AML-193 (cell line): ENCODE measurements at places on chromosomes 2 and 18.

DNA sequence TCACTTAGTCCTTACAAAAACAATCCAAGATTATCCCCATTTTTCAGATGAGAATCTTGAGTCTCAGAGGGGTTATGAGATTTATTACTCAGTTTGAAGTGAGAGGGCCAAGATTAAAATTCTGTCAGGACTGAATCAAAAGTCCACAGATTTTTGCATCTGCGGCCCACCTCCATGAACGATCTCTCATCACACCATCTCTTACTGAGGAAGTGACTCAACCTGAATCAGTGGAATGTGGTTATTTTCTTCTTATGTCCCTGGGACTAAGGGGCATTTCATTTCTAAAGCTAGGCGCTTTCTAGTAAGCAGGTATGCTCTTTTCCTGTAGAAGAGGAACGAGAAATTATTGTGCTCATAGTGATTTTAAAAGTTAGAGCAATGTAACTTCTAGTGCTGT lies 360.3 kb upstream of the SPHKAP start:
- no peak for DNase-seq

- no peak for DNase-seq
These were observed 154.7 kb upstream of the CNTNAP5 start for GRCh38 chr2:123870206-123870880.

- DNase-seq = no peak
These were observed 62.2 kb downstream of the PPP4R1 start for GRCh38 chr18:9552191-9552590.

GRCh38 chr2:98669675-98670074 lies 61.3 kb downstream of the MGAT4A start:
- no peak for DNase-seq

GRCh38 chr2:84894758-84895520 lies 10.5 kb upstream of the TMSB10 start:
- no peak for DNase-seq

GRCh38 chr2:98824256-98825019 lies 93.5 kb upstream of the MGAT4A start:
- peak; percentile 88 for DNase-seq

DNA sequence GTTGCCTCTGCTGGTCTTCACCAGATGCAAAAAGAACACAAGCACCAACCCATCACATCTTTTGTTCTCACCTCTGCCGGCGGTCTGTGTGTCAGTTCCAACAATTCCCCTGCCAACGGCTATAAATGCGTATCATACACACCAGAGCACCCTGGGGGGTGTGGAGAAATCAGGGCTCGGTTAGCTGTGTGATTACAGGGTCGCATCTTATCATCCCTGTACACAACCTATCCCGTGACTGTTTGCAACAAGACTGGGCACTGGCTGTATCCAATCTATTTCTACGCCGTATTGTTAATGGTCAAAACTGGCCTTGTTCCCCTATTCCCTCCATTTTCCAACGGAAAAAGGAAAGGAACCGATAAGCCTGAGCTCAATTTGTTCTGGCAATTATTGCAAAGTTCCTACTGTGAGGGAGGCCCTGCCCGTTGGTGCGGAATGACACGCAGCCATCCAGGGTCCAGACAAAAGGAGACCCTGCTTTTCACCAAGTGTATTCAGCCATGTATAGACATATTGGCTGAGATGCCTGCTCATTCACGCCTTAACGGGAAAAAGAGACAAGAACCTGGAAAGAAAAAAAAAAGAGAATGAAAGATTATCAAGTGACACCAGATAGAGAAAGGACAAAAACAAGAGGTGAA lies 136.9 kb downstream of the CDH20 start:
- DNase-seq = no peak

- no peak for DNase-seq
These were observed 236.9 kb downstream of the LDLRAD4 start for GRCh38 chr18:13455471-13455870.

DNA sequence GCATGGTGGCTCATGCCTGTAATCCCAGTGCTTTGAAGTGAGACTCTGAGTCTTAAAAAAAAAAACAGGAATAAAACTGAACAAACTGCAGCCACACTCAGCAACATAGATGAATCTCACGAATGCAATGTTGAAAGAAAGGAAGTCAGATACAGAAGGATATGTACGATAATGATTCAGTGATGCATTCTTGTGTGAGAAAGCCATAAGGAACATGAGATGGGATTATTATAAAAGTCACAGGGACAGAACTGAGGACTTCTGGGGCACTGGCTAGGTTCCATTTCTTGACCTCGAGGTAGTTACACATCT lies 56.9 kb upstream of the SMAD2 start:
- peak; percentile 22 for DNase-seq

DNA sequence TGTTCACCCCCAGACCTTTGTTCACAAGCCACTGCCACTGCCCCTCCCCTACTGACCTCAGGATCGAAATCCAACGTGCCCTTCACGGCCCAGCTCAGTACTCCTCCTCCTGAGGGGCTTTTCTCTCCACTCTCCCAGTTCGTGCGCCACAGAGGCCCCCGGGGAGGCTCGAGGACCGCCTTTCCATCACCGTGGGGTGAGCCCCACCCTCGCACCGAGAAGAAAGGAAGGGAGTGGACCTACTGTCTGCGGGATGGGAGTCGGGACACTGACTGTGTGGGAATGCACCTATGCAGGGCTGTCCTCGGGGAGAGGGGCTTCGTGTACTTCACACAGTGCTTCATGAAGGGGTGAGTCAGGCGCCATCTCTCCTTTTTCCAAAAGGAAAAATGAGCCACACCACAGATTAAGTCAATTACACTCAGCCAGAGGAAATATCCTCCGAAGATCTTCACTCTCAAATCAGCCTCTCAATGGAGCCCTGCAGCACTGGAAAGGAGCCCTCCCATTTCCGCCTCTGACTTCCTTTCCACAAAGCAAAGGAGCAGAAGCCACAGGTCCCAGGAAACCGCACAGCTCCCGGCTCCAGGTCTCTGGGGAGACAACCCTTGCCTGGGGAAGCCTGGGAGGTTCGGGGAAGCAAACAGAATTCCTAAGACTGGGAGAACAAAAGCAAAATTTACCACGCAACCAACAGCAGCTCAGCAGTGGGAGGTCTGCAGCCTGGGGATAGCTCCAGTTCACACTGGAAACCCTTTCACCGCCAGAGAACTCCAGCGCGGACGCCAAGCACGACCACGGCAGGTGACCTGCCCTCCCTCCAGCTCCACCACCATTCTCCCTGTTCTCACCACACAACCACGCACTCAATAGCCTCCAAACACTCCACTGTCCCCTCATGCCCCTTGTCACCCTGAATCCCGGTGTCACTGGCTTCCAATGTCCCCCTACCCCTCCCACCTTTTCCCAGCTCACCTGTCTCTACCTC lies 21.6 kb downstream of the ADCY3 start:
- DNase-seq = no peak

GRCh38 chr18:10688766-10689165 lies 162.9 kb downstream of the NAPG start:
- DNase-seq = no peak

- DNase-seq = no peak
These were observed 152.9 kb upstream of the PGAP1 start for GRCh38 chr2:197079414-197079813.

- DNase-seq = peak; percentile 51
These were observed 11.8 kb downstream of the MAPRE3 start for GRCh38 chr2:26982102-26982742.

GRCh38 chr18:41695441-41695840 lies 259.6 kb upstream of the PIK3C3 start:
- peak; percentile 6 for DNase-seq

GRCh38 chr2:117068371-117068770 lies 746.1 kb upstream of the DDX18 start:
- DNase-seq = no peak

GRCh38 chr2:209592106-209592505 lies 168.3 kb downstream of the MAP2 start:
- no peak for DNase-seq

DNA sequence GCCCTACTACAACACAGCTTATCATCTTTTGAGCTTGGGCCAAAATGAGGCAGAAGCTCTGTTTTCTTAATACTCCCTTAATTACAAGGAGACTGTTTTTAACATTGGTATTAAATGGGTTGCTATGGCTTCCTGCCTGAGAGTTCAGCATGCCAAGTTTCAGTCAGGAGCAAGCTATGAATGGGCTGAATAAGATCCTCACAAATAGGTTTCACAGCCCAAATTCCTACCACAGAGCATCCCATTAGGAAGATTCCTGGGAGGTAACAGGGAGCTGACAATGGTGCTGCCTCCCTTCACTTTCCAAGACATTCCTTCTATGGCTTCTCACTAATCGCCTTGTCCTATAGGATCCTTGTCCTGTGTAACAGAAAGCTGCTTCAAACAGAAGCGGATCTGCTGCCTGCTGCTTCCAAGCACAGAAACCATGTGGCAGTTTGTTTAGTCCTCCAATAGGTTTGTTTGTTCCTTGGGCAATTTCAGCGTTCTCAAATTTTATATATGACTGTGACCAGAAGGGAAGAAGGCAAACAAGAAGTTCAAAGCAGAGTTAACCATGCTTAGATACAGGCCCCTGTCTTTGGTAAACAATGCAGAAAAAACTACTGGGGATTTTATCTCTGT lies 70.9 kb downstream of the NCKAP5 start:
- DNase-seq = no peak

- DNase-seq = no peak
These were observed 410.2 kb upstream of the CHST9 start for GRCh38 chr18:27595113-27595838.

DNA sequence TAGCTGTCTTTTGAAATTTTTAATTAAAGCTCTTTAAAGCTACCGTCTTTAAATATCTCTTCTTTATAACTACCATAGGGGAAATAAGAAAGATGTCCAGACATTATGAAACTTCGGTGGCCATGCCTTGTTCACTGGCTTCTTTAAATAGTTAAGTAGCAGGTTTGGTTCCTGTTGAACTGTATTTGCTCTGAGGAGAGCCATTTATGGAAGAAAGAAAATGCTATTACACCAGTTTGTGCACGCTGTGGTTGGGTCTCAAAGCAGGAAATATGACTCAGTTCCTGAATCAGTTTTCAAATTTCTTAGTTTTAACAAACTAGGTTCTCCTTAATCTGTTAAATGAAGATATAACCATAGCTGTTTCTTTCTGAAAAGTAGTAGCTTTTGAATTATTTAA lies 12.2 kb downstream of the ARPC2 start:
- DNase-seq = peak; percentile 91

- no peak for DNase-seq
These were observed 73.7 kb upstream of the TPO start for GRCh38 chr2:1339388-1340140.

DNA sequence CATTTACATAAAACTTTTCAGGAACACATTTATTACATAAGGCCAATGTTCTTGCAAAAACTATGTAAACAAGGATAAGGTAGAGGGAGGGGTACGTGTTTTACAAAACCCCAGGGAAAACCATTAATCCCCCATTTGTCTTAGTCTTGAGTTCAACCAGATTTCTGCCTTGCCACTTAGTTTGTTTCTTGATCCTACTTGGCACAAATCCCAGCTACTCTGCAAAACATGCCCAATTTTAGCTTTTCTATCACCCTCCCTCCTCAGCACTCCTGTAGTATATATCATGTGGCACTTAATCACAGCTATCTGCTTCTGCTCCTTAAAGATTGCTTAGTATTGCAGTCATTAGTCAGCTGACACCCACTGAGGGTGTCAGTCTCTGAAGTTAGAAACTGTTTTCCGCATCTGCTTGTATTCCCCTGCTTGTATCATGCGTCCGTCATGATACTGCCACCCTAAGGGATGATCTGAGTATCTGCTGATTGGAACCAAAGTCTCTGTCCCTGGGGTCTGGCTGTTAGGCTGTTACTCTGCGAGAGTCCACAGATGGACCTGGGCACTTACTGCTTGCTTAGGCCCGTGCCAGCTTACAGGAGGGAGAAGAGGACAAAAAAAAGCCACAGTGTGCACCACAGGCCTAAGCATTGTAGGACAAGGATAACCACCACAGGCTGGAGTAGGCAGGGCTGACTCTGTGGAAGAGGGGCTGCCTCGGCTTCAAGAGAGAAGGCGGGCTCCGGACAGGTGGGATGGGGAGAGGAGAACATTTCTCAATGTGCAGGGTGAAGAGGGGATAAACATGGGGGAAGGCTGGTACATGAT lies 82.2 kb downstream of the EPAS1 start:
- DNase-seq = no peak

GRCh38 chr2:908568-908967 lies 42.1 kb upstream of the SNTG2 start:
- no peak for DNase-seq

GRCh38 chr2:189466656-189467055 lies 25.4 kb downstream of the WDR75 start:
- peak; percentile 47 for DNase-seq

DNA sequence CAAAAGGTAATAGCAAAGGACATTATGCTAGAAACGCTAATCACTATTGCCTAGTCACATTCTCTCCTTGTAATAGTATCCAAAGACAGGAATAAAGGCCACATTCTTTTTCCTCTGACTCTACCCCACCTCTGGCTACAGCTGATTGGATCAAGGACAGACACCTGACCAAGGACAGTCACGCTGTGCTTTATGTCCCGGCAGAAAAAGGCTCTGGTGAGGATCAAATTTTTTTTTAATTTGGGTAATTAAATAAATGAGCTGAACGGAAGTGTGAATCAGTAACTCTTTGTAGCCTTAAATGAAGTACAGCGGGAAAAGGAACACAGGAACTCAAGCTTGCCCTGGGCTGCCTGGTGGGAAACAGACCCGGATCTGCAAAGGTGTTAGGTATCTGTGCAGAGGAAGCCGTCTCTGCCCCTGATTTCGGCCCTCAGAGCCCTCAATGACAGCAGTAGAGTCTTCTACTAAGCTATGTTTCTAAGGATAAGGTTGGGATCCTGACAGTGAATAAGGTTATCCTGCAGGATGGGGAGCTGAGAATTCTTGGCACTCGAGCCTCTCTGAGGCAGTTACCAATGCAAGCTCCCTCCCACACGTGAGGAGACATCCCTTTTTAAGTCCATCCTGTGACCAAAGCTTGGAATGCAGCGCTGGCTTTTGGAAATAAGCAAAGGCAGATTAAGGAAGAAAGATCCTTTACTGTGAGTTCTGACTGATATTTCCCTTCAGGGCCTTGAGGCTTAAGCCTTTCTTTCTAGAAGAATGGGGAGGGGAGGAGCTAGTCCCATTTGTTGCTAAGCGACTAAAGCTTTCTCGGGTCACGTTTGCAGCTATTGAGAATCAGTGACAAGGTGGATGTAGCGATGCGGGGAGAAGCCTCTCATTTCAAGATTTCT lies 37.8 kb upstream of the IKZF2 start:
- DNase-seq = no peak

GRCh38 chr18:67583621-67584020 lies 67.1 kb upstream of the DSEL start:
- DNase-seq = no peak

GRCh38 chr2:43041661-43042360 lies 184.6 kb downstream of the ZFP36L2 start:
- no peak for DNase-seq
